ENCODE measurements at places on chromosomes 5 and 9.

DNA sequence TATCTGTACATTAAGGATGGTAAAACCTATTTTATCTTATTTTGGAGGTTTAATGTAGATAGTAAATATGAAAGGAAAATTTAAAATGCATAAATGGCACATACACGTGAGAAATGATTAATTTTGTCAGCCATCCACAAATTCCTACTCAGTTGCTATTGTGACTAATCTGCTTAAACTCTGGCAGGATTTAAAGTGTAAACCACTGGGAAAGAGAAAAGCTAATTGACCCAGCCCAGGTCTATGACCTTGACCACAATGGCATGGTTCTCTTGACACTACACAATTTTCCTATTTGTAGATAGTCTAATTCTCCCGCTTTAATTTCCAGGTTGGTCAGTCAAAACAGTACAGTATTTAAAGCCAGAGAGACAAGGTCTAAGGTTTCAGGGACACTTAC, 459.0 kb upstream of the KLF4 start:
- DNase-seq = no peak

GRCh38 chr5:128237000-128237399, 153.4 kb downstream of the SLC12A2 start:
- DNase-seq = no peak

DNA sequence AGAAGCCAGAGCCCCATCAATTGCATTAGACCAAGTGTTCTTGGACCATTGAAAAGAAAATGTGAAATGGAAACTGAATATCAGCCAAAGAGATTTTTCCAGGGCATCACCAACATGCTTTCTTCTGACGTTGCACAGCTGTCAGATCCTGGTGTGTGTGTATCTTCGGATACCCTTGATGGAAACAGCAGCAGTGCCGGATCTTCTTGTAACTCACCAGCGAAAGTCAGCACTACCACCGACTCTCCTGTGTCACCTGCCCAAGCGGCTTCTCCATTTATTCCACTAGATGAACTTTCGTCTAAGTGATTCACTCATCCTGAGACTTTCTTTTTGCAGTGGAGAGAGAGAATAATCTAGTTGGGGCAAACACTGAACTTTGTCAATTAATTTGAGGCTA, 75.7 kb downstream of the PIP5K1B start:
- DNase-seq = peak; percentile 1

DNA sequence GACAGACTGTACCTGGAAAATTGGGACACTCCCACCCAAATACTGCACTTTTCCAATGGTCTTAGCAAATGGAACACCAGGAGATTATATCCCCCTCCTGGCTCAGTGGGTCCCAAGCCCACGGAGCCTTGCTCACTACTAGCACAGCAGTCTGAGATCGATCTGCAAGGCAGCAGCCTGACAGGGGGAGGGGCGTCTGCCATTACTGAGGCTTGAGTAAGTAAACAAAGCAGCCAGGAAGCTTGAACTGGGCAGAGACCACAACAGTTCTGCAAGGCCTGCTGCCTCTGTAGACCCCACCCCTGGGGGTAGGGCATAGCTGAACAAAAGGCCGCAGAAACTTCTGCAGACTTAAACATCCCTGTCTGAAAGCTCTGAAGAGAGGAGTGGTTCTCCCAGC, 260.0 kb upstream of the ST8SIA4 start:
- DNase-seq = no peak

- no peak for DNase-seq
These were observed 114.2 kb downstream of the GOLPH3 start for GRCh38 chr5:32059761-32060530.

DNA sequence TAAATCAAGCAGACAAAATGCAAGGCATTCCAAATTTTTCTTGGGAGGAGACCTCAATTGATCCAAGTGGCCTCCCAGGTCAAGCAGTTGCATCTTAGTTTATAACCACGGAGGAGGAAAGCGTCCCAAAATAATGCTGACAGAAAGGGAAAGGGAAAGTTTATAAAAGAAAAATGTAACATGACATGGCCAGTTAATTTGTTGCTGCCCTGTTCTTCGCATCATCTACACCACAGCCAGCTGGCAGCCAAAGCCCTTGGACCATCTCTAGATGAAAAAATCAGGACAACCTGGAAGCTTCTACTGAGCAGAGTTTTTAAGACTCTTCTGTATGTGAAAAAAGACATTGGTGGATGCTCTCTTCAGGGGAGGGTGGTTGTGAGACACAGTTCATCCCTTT, 128.8 kb upstream of the FBXL7 start:
- DNase-seq = no peak

DNA sequence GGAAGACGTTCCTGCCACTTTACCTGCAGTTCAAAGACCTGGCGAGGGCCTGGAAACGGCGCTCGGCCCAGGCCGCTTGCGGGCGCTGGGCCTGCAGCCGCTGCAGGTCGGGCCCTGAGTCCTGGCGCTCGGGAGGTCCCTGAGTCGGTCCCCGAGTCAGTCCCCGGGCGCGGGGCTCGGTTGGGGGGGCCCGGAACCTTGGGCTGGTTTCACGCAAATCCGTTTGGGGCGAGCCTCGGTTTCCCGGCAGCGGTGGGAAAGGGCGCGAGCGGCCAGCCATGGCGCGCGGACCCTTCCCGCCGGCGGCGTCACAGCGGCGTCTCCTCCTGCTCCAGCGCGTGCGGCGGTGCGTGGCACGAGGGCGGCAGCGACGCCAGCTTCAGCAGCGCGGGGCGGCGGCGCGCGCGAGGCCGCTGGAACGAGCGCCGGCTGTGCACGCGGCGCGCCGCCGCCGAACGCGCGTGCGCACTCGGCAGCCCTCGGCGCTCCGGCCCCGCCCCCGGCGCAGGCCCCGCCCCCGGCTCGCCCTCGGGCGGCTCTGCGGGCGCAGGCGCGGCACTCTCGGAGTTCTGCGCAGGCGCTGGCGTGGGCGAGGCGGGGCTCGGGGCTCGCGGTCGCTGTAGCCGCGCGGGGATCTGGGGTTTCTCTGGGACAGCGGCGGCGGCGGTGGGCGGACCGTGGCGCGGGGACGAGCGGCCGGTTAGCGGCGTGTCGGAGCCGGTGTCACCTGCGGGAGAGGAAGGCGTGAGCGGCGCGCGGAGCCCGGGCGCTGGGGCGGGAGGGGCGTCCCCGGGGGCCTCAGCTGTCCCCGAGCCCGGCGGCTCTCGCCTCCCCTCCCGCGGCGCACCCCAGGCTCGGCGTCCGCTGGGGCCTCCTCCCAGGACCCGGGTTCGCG, 29.9 kb downstream of the EXOC3 start:
- peak; percentile 79 for DNase-seq

DNA sequence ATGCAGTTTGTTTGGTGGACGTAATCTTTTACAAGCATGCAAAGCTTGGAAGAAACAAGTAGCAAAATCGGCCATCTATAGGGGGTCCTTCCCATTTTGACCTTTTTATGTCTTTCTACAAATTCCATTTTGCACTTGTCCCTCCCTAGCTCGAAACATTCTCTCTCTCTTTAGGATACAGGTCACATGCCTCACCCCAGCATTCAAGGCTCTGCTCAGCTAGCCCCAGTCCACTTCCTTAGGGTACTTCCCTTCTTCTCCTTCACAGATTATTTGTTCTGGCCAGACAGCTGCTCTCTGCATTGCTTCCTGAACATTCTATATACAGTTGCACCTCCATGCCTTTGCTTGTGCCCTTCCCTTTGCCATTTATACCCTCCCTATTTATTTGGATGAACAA, 31.7 kb upstream of the TRIM14 start:
- no peak for DNase-seq

- DNase-seq = no peak
These were observed 407.9 kb upstream of the CYLC2 start for GRCh38 chr9:102587281-102587680.

DNA sequence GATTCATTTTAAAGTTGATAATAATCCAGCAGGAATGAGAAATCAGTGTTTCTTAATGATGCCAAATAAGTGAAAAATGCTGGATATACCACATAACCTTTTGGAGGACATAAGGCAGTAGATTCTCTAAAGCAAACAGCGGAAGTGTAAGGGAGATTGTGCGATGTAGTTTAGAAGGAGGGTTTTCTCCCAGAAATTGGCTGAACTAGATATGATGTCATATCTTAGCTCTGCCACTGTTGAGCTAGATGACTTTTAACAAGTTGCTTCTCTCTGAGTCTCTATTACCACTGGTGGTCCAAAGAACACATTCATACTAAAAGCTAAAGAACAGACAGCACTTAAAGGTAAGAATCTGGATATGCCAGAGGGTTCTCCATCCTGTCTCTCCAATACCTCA, 107.0 kb downstream of the NR6A1 start:
- no peak for DNase-seq

GRCh38 chr5:120817044-120817985, 353.2 kb downstream of the PRR16 start:
- DNase-seq = peak; percentile 18

GRCh38 chr5:179530069-179530998, 20.0 kb upstream of the RUFY1 start:
- peak; percentile 50 for DNase-seq

DNA sequence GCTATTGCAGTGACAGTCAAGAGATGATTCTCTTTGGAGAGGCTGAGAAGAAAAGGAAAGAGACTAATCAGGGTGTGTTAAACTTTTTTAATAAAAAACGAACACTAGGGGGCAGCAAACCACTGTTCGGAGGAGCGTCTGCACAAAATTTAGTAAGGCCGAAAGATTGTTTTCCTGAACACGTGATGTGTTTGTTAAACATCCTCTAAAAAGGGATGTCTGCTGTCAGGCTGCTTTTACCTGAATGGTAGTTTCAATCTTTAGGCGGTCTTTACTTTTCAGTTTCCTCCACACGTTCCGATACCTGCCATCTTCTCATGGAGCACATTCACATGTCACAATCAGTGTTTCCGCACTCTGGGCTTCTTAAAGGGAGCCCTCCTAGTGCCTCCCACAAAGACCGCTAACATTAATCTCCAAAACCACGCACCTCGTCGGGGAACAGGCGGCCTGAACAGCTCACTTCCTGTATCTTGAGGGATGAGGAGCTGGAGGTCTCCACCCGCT, 125.2 kb downstream of the GPBP1 start:
- DNase-seq = peak; percentile 83

GRCh38 chr9:137379761-137380161, 43.2 kb downstream of the EXD3 start:
- no peak for DNase-seq

GRCh38 chr9:136046554-136046920, 48.6 kb downstream of the NACC2 start:
- DNase-seq = no peak

- DNase-seq = peak; percentile 56
These were observed 47.8 kb downstream of the RETREG1 start for GRCh38 chr5:16568875-16569580.

- no peak for DNase-seq
These were observed 1.5 kb downstream of the DNAJB5 start for GRCh38 chr9:34990908-34991606.

GRCh38 chr5:5288201-5288600, 134.3 kb upstream of the ICE1 start:
- peak; percentile 42 for DNase-seq

DNA sequence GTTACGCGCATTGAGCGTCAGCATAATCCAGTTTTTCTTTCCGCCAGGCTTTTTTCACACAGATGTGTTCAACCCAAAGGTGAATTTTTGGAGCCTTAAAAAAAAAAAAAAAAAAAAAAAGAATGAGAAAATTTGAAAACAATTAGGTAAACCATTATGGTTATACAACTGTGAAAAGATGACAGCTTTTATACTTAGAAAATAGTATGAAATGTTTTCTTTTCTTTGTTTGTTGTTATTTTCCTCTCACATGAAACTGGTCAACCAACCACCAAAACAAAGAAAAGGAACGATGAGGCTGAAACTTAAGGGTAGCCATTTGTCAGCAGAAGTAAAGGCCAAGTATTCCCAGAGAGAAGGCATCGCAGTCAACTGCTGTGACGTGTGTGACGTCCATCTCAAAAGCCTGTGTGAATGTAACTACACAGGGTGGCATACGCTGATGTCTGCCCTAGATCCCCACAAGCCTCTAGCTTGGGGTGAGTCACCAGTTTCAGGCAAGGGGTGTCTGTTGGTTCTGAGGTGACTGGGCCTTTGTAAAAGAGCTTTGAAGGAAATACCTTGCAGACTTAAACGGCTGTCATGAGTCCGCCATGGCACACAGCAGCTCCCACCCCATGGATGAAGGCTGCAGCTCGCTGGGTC, 182.9 kb downstream of the AOPEP start:
- no peak for DNase-seq

- DNase-seq = no peak
These were observed 75.3 kb upstream of the BARHL1 start for GRCh38 chr9:132506977-132507669.

DNA sequence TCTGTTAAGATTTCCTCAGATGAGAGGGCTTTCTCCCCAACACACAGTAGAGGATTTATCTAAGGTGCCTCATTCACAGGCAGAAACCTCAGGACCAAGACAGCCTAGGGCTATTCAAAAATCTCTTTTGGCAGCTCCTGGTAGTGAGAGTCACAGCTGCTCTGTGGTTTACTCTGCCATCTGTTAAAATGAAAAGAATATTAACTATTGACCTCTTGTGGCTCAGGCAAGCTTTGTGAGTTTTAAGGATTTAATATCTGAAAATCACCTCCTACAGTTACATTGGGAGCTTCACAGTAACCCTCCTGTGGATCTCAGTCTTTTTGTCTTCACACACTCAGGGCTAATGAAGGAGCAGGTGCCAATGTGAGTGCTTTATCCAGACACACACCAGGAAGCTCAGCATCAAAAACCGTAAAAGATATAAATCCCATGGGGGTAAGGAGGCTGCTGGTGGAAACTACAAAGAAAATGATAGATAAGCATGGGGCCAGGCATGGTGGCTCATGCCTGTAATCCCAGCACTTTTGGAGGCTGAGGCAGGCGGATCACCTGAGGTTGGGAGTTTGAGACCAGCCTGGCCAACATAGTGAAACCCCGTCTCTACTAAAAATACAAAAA, 29.7 kb downstream of the PPP1R2B start:
- DNase-seq = no peak

DNA sequence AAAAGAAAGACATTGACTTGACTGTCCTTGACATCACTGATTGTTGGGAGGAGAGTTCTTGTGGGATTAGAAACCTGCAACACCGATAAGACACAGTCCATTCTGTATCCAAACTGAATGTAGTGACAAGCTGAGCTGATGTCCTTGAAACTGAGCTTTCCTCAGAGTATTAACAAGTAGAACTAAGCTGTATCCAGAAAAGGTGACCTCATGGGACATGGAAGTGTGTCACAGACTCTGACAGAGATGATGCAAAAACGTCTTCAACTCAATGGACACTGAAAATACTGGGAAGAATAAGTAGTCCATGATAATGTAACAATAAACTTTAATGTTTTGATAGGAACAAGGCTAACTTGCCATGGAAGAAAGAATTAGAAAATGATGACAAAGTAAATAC, 690.1 kb downstream of the CDH18 start:
- DNase-seq = no peak

DNA sequence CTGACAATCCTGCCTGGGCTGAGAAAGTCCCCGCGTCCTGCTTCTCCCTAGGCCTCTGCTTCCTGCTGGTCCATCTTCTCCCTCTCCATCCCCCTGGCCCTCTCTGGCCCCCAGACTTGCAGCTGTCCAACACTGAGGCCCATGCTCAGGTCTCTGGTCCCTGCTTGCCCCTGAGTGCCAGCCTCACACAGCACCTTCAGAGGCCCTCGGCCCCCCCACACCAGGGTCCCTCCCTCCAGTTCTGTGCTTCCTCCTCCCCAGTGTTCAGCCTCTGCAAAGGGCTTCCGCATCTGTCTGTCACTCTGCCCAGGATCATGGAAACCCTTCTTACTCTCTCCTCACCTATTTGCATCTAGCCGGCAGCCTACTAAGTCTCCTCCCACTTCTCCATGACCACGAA, 62.4 kb upstream of the CTSL start:
- no peak for DNase-seq

- DNase-seq = no peak
These were observed 20.9 kb upstream of the SPARC start for GRCh38 chr5:151707567-151707966.

- DNase-seq = no peak
These were observed 6.8 kb upstream of the TCERG1 start for GRCh38 chr5:146440353-146440752.
